ENCODE measurements at places on chromosomes 5 and 9. TPM values are rescaled to one million over a fixed set of nuclear protein-coding genes. Genes with fewer than 3 reads are reported as not detected.

SLC45A2 gene
- not detected for total RNA-seq

PARP8 gene
- total RNA-seq = 20.4 TPM

NOXA1 gene
- 2.7 TPM for total RNA-seq

IRX2 gene
- 0.38 TPM for total RNA-seq

INSL6 gene
- total RNA-seq = not detected

F2R gene
- total RNA-seq = 19.9 TPM

SLC46A2 gene
- 0.28 TPM for total RNA-seq

SLIT3 gene
- 140 TPM for total RNA-seq

ENC1 gene
- 12.4 TPM for total RNA-seq

TAF11L5 gene
- not detected for total RNA-seq

FOXD4L6 gene
- total RNA-seq = not detected

NIM1K gene
- 0.67 TPM for total RNA-seq

PCDHA10 gene
- total RNA-seq = 0.52 TPM

EEIG1 gene
- 54.3 TPM for total RNA-seq

IGFBPL1 gene
- 2.7 TPM for total RNA-seq

PROB1 gene
- total RNA-seq = 4.4 TPM

ACTBL2 gene
- total RNA-seq = not detected

ITGA2 gene
- 21.3 TPM for total RNA-seq

LHX3 gene
- total RNA-seq = not detected

SPATA31D4 gene
- total RNA-seq = not detected

OR1N2 gene
- total RNA-seq = not detected

CDHR2 gene
- total RNA-seq = not detected

THBS4 gene
- total RNA-seq = 80.2 TPM

SMIM33 gene
- total RNA-seq = not detected

CDH10 gene
- not detected for total RNA-seq

SLC9A3 gene
- total RNA-seq = 0.71 TPM

HAND1 gene
- total RNA-seq = not detected

CNTNAP3 gene
- total RNA-seq = 14.2 TPM

SUSD1 gene
- 15.1 TPM for total RNA-seq

C5orf34 gene
- 1.5 TPM for total RNA-seq

WDR38 gene
- not detected for total RNA-seq

C9orf153 gene
- 0.24 TPM for total RNA-seq

LCN10 gene
- 9.2 TPM for total RNA-seq

CYLC2 gene
- total RNA-seq = not detected

IFNA13 gene
- not detected for total RNA-seq

FAT2 gene
- not detected for total RNA-seq

MED27 gene
- total RNA-seq = 17.8 TPM

UBAC1 gene
- total RNA-seq = 32.7 TPM

PFN3 gene
- total RNA-seq = not detected

RASEF gene
- total RNA-seq = 1.00 TPM

B4GALT1 gene
- total RNA-seq = 76.8 TPM

SLC22A4 gene
- 2.5 TPM for total RNA-seq

GFI1B gene
- not detected for total RNA-seq

PCDHGA10 gene
- 6.6 TPM for total RNA-seq

CD74 gene
- 566 TPM for total RNA-seq

SLC6A18 gene
- total RNA-seq = not detected

FOXD4L5 gene
- total RNA-seq = 0.14 TPM

TAF11L13 gene
- total RNA-seq = not detected

NIPBL gene
- total RNA-seq = 49.3 TPM

IL33 gene
- total RNA-seq = 83.1 TPM

PRDM9 gene
- not detected for total RNA-seq

DND1 gene
- total RNA-seq = 0.52 TPM

SHC3 gene
- total RNA-seq = 12.2 TPM

ZNF883 gene
- 2.1 TPM for total RNA-seq

SGCD gene
- 56.3 TPM for total RNA-seq

IL13 gene
- total RNA-seq = 0.29 TPM
